Activated CD4-positive, alpha-beta T cell treated with anti-CD3 and anti-CD28 coated beads, Interleukin-2, Interleukin-6, amounts not matched to agents 100 ng/mL and 50 ng/mL, durations not matched to agents 16 hours and 8 hours (primary cell): ENCODE measurements at places on chromosomes 11 and 22.

DNA sequence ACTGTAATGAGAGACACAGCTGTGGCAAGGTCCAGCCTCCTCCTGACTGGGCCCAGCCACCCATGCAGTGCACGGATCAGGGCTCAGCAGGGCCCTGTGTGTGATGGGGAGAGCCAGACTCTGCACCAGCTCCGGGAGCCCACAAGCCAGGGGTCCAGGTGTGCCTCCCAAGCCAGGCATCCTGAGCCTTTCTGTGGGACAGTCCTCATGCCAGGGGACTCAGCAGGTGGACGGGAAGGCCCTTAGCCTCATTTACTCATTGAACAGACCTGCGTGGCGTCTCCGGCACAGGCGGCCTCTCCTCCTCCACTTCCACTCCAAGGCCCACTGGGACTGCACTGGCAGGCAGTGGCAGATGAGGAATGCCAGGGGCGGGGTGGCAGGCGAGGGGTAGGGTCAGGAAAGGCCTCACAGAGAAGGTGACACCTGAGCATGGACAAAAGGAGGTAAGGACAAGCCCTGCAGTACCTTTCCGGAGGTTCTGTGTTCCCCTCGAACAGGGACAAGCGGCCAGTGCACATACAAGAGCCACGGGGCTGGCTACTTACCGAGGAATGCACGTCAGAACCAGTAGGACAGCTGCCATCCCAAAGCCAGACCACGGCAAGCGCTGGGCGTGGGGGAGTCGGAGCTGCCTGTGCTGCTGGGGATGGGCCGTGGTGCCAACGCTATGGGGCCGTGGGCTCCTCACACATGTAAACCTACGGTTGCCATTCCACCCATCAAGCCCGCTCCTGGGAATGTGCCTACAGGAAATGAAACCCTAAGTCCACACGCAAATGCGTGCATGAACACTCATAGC lies 52.7 kb downstream of the IGF2 start:
- no peak for DNase-seq

DNA sequence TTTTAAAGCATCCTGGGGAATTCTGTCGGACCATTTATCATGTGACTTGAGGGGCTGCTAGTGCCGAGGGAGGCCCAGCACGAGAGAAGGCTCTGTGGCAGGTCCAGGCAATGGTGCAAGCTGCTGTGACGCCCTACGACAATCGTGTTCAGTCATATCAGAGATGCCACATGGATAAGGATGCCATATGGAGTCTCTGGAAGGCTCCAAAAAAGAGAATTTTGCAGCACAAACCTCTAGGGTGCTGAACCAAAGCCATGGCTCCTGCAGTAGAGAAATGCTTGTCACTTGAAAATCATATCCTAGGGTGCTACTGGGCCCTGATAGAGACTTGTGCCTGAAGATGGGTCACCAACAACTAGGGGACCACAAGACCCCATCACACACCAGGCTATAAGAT lies 6.7 kb upstream of the CD6 start:
- no peak for DNase-seq

GRCh38 chr11:104410336-104410735 lies 246.4 kb upstream of the PDGFD start:
- DNase-seq, result no peak

DNA sequence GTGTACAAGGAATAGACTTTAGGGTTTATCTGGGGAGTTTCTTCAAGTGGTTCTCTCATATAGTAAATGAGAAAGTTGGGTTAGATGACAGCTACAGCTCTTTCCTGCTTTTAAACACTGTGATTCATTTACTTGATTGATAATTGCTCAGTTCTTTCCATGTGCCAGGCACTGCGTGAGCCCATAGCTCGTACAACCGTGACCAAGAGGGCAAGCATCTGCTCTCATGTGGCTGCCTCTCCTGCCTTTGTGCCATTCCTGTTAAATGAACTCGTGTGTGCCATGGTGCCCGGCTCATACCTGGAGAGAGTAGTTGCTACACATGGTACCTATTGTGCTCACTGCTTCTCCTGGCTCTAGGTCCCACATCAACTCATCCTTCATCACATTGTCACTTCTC lies 206.3 kb downstream of the SNX19 start:
- no peak for DNase-seq

GRCh38 chr11:67289651-67290479 lies 762 bp downstream of the ANKRD13D start:
- no peak for DNase-seq

DNA sequence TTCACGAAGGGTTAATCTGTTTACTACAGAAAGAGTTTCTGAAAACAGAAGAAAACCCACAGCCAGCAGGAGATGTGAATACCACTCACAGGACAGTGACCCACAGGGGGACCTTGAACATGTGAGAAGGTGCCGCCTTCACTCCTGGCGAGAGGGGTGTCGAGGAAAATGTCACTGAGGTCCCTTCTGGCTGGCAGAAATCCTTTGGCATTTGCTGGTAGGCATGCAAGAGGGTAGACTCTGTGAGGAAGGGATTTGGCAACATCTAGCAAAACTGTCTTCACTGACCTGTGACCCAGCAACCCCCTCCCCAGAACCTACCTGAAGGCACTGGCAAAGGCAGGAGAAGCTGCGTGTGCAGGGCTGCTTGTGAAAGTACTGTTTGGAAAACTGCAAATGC lies 8.6 kb downstream of the KCNQ1 start:
- DNase-seq, result no peak

GRCh38 chr22:38267086-38267485 lies 5.7 kb downstream of the TMEM184B start:
- DNase-seq, result peak; percentile 57

DNA sequence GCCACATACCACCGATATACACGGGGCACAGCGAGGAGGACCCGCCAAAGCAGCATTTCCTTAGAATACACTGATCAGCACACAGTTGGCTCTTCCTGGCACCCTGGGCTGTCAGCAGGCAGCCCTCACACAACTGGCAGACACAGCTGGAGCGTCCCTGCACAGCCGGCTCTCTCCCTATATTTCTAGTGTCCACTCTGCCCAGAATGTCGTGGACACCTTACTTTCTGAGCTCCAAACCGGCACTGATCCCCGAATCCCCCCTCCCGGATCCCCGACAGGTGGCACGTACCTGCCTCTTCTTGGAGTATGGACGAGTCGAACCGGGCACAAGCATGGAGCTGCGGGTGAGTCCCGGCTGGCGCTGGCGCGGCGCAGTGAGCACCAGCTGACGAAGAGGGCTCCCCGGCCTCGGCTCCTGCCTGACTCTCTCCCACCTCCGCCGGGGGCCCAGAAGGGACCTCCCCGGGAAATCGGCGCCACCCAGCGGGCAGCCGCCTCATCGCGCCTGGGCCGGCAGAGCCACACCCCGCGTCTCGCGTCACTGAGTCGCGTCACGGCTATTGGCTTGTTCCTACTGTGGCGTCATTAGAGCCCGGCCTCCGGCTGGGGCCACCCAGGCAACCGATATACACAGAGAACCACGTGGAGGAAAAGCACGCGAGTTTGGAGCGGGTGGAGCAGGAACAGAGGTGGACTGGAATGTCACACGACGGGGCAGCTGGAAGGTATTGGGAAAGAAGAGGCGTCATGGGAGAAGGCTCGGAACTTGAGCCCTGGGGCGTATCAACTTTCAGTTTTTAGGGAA lies at the start of gene USP2:
Gene USP2 (minus strand): TSS at position 510 of the 808 bp plus-strand sequence. CDS start 8,210 bp downstream, outside the sequence.
- DNase-seq, result peak; percentile 96

DNA sequence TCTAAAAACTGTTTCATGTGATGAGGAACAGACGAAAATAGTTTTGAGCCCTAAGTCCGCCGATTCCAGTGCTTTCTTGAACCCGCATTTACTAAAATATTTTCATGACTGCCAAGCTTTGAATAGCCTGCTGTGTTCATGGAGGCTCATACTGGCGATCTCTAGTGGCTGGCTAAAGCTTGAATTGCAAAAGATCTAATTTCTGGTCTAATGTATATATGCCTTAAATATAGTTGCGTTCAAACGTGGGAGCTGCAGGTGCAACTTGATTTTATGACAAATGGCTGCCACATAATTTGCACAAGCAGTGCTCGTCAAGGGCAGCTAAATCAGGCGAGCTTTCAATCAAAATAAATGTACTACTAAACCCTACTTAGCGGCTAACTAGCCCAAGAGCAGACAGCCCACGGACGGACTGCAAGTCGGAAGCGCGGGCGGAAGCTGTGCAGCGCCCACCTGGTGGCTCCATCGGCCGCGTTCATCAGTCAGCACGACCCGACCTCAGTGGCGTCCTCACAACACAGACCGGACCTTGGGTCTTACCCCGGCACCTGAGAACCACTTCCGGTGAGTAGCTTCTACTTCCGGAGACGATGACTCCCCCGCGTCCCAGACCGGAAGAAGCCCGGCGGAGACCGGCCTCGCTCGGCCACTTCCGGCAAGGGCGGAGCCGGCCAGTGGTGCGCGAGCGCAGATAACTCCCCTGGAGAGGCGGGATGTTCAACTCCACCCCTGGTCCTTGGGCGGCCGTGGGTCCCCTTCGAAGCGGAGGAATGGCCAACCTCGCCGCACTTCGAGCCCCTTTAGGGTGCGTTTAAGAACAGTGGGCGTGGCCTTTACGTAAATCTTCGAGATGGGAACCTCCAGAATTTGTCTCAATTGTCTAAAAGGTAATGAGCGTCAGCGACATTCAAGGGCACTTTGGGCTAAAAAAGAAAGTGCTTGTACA lies 6.1 kb downstream of the RPL27A start:
- peak; percentile 97 for DNase-seq

GRCh38 chr11:116993599-116993998 lies 104.6 kb downstream of the SIK3 start:
- no peak for DNase-seq

GRCh38 chr11:45677770-45678512 lies 12.5 kb upstream of the CHST1 start:
- no peak for DNase-seq

GRCh38 chr11:104105155-104105554 lies 58.8 kb downstream of the PDGFD start:
- no peak for DNase-seq

GRCh38 chr11:129770993-129771392 lies 44.7 kb upstream of the TMEM45B start:
- no peak for DNase-seq

GRCh38 chr11:9817191-9817590 lies 153.3 kb downstream of the SWAP70 start:
- DNase-seq, result no peak

- no peak for DNase-seq
Measured at GRCh38 chr11:31499576-31500178, 9.7 kb downstream of the IMMP1L start.

GRCh38 chr11:62678433-62678769 lies 472 bp downstream of the UBXN1 start:
- no peak for DNase-seq

GRCh38 chr11:128022007-128022368 lies 565.4 kb downstream of the ETS1 start:
- DNase-seq, result peak; percentile 79

DNA sequence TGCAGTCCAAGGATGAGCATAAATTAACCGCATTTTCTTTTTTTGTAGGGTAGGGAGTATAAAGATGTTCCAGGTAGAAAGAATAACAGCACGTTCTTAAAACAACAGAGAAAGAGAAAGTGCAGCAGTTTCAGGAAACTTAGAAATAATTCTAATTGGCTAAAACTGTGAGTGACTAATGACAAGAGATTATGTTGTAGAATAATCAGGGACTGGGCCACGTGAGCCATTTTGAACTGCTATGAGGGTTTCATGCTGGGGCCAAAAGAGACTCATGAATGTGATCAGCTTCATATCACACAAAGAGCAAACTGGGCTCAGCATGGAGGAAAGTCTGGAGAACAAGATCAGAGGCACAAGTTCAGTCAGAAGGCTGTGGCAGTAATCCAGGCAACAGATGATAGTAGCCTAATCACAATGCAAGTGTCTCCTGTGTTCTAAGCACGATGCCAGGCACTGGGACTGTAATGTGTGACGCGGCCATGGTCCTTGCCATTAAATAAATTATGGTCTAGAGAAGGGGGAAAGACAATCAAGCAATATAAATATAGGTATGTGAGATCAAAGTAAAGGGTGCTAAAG lies 17.9 kb downstream of the CWF19L2 start:
- no peak for DNase-seq

DNA sequence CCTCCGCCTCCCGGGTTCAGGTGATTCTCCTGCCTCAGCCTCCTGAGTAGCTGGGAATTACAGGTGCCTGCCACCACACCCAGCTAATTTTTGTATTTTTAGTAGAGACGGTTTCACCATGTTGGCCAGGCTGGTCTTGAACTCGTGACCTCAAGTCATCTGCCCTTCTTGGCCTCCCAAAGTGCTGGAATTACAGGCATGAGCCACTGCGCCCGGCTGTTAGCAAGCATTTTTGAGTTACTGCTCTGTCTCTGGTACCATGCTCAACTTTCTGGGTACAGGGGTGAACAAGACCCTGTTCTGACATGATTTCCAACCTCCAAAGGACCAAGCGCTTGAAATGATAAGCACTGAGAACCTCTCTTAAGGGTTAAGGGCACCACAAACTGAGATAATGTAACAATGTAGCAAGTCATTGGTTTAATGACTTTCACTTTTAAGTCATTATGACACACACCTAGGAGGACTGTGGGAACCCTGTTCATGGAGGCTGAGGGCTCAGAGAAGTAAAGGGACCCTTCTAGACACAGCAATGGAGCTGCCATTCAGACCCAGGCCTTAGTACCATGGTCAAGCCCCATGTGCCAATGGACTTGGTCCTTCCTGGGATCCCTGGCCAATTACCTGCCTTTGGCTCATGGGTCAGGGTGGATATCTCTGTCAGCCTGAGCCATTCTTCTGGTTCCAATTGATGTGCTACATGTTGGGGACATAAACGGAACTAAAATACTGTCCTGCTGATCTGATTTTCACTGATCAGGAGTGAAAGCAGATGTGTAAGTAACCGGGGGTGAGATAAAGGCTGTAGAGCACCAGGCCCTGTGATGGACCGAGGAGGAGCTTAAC lies 11.6 kb downstream of the SLC3A2 start:
- DNase-seq, result no peak

DNA sequence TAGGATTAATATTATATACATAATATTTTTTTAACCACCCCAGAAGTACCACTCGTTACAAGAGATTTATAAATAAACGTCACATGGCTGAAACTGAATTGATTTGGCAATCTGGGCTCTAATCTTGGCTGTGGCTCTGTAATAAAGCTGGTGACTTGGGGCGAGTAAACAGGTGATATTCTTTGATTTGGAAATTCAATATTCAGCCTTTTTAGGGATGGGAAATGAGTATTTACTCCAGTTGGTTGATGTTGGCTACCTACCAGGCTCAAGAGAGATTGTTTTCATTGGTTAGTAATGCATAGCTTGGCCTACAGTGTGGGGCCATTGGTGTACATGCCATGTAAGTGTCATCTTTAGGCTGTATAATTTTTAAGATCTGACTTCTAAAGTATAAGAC lies 117.7 kb upstream of the SORL1-AS1 start:
- DNase-seq, result no peak

- no peak for DNase-seq
Measured at GRCh38 chr11:92510591-92510990, 286.0 kb downstream of the FAT3 start.

DNA sequence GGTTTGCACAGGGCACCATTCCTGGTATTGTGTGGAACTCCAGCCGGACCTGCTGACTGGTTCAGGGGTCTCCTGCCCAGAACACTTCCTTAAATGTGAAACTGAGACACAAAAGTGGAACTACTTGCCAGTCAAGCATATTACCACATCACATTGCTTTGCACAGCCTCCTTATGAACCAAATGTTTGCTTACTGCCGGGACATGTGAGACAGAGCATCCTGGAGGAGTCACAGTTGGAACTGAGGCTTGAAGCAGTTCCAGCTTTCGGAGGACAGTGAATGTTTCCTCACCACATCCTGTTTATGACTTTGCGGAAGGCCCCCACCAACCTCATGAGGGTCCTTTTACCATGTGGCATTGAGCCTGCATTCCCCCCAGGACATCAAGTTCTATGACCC lies 105.8 kb upstream of the ARHGAP42 start:
- DNase-seq, result no peak
